ENCODE measurements at places on chromosomes 2 and 18.

DNA sequence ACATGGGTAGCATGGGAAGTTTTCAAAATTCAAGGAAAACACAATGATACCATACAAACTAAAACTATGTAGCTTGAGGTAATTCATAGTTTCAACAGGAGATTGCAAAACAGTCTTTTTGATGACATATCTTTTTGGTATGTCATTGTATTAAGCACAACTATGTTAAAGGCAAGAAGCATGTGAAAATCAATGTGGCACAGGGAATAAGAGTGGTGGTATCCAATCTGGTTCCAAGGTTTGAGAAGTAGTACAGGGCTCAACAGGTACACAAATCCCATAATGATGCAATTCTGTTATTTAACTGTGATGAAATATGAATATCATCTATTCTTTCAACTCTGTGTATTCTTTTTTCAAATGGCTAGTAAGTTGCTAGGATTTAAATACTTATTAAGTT is 16.4 kb upstream of the DLX2 start:
- DNase-seq: no peak

GRCh38 chr18:9137168-9138066 is 836 bp downstream of the ANKRD12 start:
- DNase-seq: peak; percentile 52

- no peak for DNase-seq
These were observed 431.5 kb downstream of the RNF144A start for GRCh38 chr2:7348761-7349160.

DNA sequence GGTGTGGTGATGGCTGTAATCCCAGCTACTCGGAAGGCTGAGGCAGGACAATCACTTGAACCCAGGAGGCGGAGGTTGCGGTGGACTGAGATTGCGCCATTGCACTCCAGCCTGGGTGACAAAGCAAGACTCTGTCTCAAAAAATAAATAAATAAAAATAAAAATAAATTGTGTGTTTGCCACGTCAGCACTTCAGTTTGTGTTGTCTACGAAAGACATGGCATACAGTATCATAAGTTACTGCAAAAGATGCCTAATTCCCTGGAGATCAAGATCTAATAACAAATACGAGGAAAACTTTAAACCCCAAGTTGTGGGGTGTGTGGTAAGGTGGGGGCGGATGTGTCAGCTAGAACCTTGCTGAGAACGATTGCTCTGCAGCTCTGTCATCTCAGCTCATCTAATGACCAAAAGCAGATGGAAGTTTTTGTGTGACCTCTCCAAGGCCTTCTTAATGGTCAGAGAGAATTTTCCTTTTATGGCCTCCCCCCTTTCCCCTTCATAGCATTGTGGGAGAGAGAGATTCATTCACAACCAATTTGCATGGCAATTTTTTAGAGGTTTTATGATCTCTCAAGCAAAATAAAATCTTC is 11.3 kb downstream of the NPAS2 start:
- DNase-seq: no peak

DNA sequence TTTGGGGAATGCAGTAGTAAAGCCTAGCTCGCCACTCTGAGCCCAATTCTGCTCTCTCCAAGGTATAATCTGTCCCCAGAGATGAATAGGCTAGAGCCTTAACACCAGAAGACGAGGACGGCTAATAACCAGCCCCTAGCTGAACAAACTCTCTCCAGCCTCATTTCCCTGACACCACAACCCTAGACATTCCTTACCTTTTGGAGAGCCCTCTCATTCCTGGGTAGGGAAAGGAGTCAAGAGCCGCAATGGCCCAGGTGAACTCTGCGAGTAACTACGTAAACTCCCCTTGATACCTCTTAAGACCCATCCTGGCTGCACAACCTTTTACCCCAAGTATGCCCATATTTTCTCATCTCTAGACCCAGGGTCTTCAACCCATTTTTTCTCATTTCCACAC is 722.9 kb downstream of the BCL11A start:
- no peak for DNase-seq

DNA sequence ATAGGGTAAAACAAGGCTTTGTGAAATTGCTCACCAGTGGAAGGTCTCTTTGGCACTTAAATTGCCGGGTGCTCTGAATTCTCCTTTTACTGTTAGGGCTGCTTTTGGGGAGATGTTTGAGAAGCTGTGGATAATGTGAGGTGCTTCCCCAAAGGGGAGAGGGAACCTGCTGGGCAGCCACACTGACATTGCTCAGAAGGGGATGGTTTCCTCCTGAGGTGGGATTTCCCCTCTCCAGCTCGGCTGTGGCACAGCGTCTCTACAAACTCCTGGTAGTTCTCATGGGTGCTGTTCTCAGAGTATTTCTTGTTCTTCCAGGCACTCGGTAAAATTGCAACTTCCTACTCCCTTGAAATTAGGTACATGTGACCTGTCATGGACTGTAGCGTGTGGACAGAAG is 124.2 kb downstream of the LPIN1 start:
- no peak for DNase-seq
